ENCODE measurements at places on chromosomes 1 and 21. TPM values are rescaled to one million over a fixed set of nuclear protein-coding genes. Genes with fewer than 3 reads are reported as not detected.

GRCh38 chr1:171107262-171107940 lies 16.7 kb downstream of the FMO3 start:
- DNase-seq, result no peak

GRCh38 chr1:11299225-11299574 lies 26.2 kb downstream of the UBIAD1 start:
- no peak for DNase-seq

GRCh38 chr1:235947989-235948388 lies 81.3 kb upstream of the LYST start:
- no peak for DNase-seq

S100A5 gene
- total RNA-seq, result not detected

GRCh38 chr1:182570611-182570970 lies 18.5 kb downstream of the RNASEL start:
- DNase-seq, result no peak

BCAN gene
- total RNA-seq, result 0.55 TPM

DNA sequence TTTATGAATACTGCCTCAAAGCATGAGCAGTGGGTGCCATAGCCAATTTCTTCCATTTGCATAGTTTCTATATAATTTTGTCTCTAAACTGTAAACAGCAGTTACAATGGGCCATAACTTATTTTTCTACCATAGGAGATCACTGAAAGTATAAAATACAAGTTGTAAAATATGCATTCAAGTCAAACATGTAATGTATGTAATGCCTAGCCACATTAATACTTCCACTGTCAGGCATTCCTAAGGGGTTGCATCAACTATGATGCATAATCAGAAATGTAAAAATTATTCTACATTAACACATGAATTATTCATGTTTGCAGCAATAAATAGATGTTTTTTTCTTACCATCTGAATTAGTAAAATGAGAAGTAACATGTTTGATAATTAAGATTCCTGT lies 560.3 kb upstream of the ZP4 start:
- no peak for DNase-seq

DNA sequence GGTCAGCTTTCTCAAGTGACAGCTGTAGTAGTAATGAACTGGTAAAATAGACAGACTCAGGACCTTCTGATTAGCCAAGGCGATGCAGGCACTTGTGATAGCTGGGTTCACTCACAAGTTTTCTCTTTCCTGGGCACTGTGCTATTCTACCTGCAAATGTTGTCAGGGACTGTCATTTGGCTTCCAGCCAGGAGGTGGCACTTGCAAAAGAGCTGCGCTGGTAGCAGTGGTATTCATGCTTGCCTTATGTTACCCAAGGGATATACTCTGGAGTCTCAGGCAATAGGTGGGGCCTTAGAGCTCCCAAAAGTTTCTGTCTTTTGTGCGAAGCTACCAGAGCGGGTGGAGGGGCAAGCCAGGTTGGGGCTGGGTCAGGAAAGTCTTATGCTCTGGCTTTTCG lies 23.5 kb downstream of the IFI44 start:
- DNase-seq, result no peak

GRCh38 chr21:15729674-15730483 lies at the start of gene USP25:
TSS of gene USP25 (plus strand) at chr21:15729982. CDS start at chr21:15730394, 412 bp downstream.
- peak; percentile 95 for DNase-seq

- no peak for DNase-seq
Measured at GRCh38 chr1:17185485-17185860, 19.5 kb upstream of the PADI1 start.

DNA sequence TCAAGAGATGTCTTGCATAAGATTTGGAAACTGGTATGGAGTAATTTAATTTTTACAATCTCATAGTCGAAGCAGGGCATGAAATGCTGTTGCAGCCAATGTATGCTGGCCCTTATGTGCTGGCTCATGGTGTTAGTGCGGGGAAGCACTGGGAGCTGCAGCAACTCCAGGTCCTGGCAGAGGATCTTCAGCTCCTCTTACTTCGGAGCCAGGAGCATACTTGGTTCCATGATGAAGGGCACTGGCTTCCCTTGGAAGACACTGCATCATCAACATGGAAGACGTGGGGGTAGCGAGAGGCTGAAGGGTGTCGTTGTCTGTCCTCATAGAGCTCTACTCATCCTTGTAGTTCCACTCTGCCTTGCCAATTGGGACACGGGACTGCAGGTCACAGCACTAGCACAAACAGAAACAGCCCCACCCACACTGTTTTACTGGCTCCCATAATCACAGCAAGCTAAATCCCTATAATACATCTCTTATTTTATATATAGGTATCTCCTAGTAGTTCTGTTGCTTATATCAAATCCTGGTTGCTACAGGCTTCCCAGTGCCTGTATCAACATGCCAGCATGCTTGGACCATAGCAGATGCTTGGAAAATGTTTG lies 22.4 kb downstream of the PLA2G2D start:
- no peak for DNase-seq

GRCh38 chr1:225476538-225476988 lies 48.7 kb upstream of the LBR start:
- no peak for DNase-seq

GPR89B gene
- total RNA-seq, result 5.0 TPM

- no peak for DNase-seq
Measured at GRCh38 chr1:209807509-209807908, 1.6 kb upstream of the IRF6 start.

LCE1D gene
- total RNA-seq, result not detected

GBP5 gene
- total RNA-seq, result 7.3 TPM

GRCh38 chr1:40825435-40825788 lies 36.8 kb downstream of the CITED4 start:
- no peak for DNase-seq

GRCh38 chr1:34128186-34128889 lies 36.7 kb downstream of the CSMD2 start:
- no peak for DNase-seq

SLC6A17 gene
- total RNA-seq, result not detected

CD1E gene
- total RNA-seq, result not detected

DNA sequence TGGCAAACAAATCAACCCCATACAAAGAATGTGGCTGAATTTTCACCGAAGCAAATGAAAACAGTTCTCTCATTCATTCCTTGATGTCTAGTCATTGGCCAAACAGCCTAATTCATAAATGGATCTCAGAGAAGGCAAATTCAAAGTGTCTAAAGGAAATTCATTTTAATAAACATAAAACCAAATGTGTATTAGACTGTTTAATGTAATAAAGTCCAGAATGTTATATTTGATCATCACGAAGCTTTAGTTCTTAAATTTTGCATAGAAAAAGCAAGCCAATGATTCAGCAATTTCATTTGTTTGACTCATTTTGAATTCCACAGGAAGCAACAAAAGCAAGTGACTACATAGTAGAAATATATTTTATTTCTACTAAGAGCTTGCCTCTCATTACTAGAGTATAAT lies 379.2 kb upstream of the ADAMTS5 start:
- no peak for DNase-seq

DNA sequence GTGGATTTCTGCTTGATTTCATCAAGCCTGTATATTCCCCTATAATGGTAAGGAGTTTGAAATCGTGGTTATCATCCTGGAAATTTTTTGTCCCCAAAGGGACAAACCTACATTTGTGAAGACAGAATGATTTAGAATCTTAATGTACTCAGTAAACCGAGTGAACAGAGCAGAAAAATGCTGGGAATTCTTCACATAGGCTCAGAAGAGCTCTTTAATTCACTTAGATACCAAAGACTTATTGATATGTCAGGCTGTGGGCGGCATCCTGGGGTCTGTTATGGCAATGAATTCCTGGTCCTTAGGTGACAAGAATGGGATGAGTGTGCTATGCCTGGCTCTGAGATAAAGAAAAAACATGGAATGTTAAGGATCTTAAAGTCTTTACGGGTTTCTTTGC lies 74.9 kb downstream of the ROR1 start:
- DNase-seq, result no peak

GRCh38 chr21:43921571-43921978 lies 56.6 kb downstream of the AGPAT3 start:
- no peak for DNase-seq

CSMD2 gene
- not detected for total RNA-seq

- DNase-seq, result no peak
Measured at GRCh38 chr1:1975535-1975934, 28.1 kb downstream of the CFAP74 start.

DNA sequence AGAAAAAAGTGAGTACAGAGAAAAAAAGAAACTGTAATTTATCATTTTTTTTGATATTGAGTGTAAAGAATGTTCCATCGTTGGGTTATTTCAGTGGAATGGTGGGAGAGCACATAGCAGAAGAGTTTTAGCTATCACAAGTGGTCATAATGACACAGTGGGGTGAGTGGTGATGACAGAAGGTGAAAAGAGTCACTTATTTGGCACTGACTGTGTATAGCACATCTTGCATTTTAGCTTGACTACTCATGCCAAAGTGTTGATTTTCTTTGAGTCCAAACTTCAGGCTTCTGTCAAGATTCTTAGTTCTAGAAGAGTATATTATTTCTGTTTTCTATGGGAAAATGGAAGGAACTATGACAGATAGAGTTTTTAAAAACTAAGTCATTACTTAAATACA lies 261.2 kb downstream of the GRIK1 start:
- DNase-seq, result no peak

TENT5C gene
- 19.7 TPM for total RNA-seq

MAN1A2 gene
- 38.6 TPM for total RNA-seq

DNA sequence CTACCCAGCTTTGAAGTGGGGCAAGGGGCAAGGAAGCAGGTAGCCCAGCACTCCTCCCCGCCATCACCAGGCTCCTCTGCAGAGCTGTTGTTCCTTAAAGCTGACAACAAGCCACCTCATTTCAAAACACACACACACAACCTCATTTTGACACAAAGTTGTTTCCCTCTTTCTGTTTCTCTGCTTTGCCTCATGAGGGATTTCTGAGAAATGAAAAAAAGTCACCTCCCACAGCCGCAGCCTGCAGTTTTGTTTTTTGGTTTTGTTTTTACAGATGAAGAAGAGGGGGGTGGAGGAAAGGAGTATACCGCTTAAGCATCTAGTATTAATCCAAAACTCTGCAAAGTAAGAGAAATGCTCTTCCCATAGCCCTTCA lies 12.1 kb downstream of the MCL1 start:
- peak; percentile 40 for DNase-seq

GRCh38 chr1:81670286-81670685 lies 130.4 kb upstream of the ADGRL2 start:
- peak; percentile 56 for DNase-seq

FAM131C gene
- total RNA-seq, result not detected

DNA sequence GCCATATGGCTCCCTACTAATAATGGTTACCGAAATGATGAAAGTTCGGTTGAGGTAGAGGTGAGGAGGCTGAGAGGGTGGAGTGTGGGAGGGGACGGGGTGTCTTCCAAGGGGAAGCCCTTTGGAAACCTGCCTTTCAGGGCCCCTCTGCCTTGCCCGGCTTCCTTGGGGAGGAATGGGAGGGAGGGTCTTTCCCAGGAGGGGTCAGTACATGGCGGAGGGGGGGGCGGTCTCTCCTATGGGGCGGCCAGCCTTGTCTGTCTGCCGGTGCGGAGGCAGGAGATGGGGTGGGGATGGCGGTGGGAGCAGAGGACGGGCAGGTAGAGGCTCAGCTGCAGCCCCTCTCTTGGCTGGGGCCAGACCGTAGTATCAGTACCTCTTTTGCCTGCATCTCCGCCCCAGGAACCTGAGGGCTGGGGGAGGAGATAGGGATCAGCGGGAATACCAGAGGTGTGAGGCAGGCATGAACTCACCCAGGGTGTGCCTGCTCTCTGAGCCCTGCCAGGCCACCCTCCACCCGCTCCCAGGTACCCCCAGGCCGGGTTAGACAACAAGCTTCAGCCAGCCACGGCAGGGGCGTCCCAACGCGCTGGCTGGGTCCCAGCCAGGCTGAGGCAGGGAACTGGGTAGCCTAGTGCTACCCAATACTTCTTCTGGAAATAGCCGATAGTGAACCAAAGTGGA lies 79.4 kb upstream of the POU3F1 start:
- no peak for DNase-seq

DNA sequence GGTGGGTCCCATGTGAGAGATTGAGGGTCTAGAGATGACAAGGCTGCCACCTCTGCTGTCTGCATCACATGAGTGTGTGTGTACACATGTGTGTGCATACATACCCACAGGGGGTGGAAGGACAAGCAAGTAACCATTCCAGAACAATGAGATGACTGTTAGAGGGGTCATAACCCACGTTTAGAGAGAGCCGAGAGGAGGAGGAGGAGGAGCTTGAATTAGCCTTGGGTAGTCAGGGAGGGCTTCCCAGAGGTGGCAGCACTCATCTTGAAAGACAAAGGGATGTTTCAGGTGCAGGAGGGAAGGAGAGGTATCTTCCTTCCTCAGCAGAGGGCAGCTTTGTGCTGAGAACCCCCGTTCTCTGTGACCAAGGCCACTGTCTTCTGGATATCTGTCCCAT lies 21.3 kb downstream of the TNFRSF1B start:
- no peak for DNase-seq

PTPN7 gene
- 5.2 TPM for total RNA-seq

DNA sequence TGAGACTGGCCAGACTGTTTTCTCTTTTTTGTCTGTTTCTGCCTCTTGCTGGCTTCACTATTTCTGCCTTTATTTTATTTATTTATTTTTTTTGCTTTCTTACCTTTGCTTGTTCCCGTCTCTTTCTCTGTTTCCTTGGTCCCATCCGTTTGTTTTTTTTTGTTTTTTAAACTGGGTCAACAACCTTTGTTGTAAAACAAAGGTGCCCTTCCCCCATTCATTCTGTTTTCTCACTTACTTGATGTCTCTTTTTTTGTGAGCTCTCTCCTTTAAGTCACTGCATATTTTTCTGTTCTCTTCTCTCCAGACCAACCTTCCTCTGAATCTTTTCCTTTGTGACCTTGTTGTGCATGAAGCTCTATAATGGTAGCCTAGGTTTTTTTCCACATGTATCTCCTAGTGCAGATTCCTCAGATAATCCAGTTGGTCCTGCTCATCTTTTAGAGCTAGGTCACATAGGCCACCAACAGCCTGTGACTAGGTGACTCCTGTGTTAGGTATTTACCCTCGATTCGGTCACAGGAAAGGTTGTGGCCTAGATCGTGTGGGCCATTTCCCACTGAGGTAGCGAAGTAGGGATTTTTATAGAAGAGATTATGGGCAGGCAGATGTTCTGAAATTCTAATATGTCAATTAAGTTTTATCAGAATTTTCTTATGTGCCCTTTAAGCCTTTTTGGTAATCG lies 15.9 kb downstream of the GNAI3 start:
- no peak for DNase-seq

- DNase-seq, result no peak
Measured at GRCh38 chr1:112878321-112878720, 77.7 kb downstream of the SLC16A1 start.

AK5 gene
- total RNA-seq, result 0.79 TPM

DNA sequence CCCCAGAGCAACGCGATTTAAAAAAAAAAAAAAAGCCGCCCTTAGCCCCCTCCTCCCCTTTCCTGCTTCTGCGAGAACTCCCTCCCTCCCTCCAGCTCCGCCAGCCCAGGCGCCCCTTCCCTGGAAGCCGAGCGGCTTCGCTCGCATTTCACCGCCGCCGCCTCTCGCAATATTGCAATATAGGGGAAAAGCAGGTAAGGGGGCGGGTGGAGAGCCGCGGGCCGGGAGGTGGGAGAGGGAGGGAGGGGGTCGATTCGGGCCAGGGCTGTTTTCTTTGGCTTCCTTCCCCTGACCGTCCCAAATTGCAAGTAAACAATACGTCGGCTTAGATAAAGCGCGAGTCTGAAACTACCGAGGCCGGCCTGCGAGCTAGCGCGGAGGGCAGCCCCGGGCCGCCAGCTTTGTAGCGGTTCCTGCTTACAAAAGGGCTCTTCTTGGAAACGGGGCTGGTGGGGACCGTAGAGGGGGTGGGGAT lies 408 bp downstream of the LMO4 start:
- peak; percentile 57 for DNase-seq

FNDC5 gene
- total RNA-seq, result not detected

- no peak for DNase-seq
Measured at GRCh38 chr1:47361380-47361779, 27.8 kb downstream of the CMPK1 start.

ODF2L gene
- total RNA-seq, result 66.1 TPM

CD34 gene
- total RNA-seq, result 85.2 TPM
